ENCODE measurements at places on chromosomes 11 and 22.

DNA sequence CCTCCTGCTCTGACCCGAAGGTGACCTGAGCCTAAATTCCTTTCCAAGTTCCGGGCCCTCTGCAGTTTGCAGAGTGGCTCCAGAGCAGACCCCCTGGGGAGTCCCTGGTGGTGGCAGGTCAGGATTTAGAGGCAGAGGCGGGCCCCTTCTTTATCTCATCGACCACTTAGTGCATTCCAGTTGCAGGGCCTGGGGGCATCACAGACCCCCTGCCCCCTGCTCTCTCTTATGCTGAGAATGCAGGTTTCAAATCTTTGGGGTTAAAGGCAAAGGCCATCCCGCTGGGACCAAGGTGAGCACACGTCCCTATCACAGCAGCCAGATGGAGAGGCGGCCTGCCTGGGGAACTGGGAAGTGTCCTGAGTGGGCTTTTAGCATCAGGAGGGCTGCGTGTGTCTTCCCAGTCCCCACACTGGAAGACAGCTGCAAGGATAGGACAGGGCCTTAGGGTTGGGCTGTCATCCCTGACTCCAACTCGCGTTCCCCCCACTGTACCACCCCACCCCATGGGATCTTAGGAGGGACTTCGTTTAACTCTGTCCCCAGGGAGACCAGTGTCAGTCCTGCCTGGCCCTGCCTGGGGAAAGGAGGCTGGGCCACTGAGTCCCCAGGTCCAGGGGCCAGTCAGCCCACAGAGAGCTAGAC, 11.3 kb downstream of the DERL3 start:
- DNase-seq, result no peak

DNA sequence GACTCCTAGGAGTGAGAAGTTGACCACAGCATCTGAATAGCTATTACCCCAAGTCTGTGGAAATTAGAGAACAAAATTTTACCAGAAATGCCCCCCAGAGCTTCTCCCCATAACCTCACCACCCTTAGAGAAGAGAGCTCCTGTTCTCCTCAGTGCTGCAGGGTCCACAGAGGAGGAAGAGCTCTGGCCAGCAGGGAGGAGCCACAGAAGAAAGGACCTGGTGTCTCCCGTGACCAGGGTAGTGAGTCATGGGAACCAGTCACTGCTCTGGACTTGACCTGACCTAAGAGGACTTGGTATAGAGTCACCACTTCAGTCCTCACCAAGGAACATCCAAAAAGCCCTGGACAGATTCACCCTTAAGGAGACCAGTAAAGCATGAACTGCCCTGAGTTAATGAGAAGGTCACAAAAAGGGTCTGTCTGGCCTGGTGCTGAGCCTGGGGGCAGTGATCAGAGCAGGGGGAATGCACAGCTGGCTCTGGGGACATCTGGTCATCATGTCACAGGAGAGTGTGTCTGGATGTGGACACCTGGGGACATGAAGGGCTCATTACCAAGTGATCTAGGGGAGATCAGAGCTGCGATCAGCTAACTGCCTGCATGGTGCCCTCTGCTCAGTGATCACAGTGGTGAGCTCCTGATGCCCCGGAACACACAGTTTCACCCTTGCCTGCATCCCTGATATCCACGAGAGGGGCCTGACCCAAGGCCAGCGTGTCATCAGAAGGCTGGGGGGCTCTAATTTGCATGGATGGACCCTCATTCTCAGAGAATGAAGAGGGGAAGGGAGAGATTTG, 103.3 kb upstream of the TOP3B start:
- no peak for DNase-seq

DNA sequence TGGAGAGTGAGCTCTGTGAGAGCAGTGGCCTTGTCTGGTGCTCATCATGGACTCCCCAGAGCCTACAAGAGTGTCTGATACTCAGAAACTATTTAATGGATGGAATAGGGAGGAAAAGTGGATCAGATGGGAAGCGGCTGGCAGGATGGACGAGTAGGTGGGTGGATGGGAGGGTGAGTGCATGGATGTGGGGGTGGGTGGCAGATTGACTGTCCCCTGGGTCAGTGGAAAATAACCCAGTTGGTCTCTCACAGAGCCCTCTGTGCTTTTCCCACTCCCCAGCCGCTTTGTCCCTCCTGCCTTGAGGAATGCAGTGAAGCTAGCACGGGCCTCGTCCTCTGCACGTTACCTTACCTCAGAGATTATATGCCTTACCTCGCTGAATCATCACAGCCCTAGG, 5.9 kb downstream of the SPI1 start:
- no peak for DNase-seq

GRCh38 chr11:46240861-46241260, 36.6 kb upstream of the CREB3L1 start:
- DNase-seq, result no peak

DNA sequence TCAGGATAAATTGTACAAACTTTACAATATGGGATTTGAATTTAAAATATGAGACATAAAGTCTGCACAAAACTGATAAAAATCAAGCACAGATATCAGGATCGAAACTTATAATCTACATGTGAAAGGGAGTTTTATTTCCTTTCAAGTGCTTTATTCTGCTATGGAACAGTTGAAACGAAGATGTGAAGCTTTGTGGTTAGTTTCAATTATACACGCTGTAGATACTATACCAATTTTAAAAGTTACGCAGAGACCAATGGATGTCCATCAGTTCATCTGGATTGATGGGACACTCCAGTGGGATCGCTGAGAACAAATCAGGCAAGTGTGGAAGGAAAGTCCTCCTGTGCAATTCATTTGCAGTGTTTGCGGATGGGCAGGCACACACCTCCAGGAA, 34.5 kb upstream of the CAT start:
- DNase-seq, result no peak

DNA sequence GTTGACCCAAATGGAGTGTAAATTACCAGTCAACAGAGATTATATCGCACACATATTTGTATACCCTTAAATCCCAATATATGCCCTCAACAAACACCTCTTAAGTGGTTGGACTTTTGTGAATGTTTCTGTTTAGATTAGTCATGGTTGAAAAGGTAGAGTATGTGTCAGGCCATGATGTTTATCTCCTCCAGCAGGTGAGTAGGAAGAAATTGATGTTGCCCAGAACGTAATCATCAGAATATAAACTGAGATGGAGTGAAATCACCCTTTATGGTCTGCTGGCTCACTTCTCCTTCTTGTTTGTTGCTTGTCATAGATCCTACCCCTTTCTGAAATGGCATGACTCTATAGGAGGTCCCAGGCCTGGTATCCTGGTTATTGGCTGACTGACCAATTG, 431.8 kb downstream of the ETS1 start:
- DNase-seq, result no peak

DNA sequence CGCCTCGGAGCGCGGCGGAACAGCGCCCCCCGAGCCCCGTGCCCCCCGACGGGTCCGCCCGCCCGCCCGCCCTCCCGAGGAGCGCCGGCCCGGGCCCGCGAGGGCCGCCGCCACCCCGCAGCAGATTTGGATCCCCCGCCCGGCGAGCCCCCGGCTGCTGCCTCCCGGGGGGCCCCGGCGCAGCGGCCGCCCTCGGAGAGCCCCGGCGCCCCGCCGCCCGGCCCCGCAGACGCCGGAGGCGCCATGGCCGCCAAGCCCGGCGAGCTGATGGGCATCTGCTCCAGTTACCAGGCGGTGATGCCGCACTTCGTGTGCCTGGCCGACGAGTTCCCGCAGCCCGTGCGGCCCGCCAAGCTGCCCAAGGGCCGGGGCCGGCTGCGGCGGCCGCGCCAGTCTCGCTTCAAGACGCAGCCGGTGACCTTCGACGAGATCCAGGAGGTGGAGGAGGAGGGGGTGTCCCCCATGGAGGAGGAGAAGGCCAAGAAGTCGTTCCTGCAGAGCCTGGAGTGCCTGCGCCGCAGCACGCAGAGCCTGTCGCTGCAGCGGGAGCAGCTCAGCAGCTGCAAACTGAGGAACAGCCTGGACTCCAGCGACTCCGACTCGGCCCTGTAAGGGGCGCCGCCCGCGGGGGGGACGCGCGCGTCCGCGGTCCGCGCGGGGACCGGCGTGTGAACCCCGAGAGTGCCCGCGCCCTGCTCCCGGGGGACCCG, 380 bp downstream of the C11orf96 start:
- no peak for DNase-seq

DNA sequence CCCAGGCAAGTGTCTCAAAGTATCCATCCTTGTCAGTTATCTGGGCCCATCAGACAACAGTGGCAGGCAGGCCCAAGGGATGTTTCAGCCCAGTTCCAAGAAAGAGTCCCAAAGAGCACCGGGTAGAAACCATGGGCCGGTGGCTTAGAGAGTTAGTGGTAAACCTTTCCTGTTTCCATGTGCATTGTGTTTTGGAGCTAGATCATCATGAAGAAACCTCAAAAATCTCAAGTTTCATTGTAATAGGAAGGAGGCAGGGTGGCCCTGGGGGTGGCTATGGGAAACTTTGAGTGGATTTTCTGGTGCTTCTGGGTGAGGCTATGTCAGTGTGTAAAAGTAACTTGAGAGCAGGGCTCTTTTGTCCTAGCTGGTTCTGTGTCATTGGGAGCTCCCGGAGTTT, 68.1 kb downstream of the UBASH3B start:
- no peak for DNase-seq

GRCh38 chr11:126282361-126282735, 545 bp upstream of the TIRAP start:
- no peak for DNase-seq

DNA sequence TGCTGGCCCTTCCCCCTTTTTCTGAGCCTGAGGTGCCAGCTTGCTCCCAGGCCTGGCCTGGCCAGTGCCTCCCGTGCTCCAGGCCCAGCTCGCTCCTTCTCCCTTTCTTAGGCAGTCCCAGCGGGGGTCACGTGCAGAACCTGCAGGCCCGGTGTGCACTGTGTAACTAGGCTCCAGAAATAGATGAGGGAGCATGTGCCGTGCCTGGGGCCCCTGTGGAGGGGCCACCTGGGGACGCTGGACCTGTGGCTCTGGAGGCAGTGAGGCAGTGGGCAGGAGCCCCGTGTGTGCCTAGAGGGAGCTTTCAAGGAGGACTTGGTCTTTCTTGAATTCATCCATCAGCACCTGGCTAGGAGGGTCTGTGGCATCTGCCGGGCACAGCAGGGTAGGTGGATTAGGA, 11.5 kb downstream of the PTDSS2 start:
- DNase-seq, result no peak

- DNase-seq, result no peak
Observed at GRCh38 chr11:17410606-17411379, 22.3 kb upstream of the KCNJ11 start.

GRCh38 chr11:81007046-81007445, 1566.2 kb upstream of the TENM4 start:
- no peak for DNase-seq

DNA sequence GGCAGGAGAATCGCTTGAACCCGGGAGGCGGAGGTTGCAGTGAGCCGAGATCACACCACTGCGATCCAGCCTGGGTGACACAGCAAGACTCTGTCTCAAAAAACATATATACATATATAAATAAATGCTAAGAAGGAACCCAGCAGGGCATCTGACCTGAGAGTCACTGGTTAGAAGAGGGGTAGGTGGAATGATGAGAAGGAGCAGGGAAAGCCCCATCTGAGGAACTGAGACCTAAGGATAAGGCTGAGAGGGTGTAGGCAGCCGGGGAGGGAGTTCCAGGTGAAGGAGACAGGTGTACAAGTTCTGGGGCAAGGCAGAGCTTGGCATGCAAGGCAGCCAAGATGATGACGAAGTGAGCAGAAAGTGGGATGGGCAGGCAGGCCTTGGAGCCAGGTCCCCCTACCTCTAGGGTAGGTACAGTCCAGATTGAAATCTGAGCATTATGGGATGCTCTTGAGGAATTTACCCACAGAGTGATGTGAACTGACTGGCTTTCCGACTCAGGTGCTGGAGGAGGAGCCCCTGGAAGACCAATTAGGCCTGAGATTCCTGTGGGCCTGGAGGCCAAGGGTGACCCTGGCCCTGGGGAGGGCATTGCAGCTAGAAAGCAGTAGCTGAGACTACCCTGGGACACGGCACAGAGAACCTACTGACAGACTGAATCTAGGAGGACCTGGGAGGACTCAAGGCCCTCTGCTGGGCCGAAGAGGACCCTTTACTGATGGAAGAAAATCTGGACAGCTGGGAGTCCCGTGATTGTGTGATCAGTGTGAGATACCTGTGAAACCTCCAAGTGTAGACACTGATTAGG, 22.8 kb downstream of the KLHL22 start:
- DNase-seq, result no peak

DNA sequence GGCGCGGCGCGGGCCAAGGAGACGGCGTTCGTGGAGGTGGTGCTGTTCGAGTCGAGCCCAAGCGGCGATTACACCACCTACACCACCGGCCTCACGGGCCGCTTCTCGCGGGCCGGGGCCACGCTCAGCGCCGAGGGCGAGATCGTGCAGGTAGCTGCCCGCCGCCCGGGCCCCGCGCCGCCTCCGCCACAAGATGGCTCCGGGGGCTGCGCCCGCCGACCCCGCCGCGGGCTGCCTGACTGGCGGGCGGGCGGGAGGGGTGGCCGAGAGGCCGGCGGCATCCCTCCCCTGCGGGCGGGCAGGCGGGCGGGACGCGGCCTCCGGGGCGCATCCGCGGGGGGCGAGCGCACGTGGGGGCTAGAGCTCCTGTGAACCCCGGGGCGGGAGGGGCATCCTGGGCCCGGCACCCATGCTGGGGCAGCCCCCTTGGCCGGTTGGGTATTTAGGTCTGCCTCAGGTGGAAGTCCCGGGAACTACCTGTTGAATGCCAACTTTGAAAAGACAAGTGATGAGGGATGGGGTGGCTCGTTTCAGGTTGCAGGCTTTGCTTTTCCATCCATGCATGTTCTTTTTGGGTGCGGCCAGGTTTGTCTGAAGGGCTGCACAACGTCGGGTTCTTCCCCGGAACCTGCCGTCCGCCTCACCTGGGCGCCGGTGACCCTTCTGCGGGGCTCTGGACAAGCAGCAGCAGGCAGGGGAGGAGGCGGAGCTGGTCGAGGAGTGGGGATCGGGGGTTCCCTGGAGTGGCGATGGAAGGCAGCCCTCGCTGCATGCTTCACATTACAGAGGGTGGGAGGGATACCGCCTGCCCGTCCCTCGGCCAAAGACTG, 760 bp downstream of the ZNRF3 start:
- no peak for DNase-seq

GRCh38 chr11:123235117-123235655, 40.1 kb upstream of the CLMP start:
- DNase-seq, result no peak

DNA sequence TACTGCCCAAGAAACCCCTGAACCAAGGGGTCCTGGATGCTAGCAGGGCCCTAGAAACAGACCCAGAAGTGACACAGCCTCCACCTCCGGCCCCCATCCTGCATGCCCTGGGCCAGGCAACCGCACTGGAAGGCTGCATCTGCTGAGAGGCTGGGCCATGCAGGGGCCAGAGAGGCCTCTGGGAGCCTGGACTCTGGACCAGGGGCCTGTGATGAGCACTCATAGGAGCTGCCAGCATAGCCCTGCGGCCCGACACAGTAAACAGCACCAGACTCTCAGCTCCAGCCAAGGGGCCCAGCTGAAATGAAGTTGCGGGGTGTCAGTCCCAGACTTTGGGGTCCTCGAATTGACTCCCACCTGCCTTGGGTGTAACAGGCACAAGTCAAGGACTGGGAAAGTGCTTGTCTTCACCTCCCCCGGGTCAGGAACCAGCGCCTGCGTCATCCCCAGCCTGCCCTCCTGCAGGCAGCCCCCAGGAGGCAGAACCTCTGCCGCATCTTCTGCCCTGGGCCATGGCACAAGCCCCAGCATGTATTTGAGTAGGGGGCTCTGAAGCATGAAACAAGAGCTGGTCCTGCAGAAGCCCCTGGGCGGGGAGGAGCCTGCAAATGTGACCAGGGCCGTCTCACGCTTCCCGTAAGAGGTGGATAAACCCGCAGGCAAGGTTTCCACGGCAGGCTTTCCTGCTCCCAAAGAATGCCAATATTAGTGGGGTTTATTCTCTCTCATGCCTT, 25.2 kb upstream of the CCND1 start:
- DNase-seq, result no peak

- no peak for DNase-seq
Observed at GRCh38 chr11:126748793-126749192, 251.8 kb downstream of the KIRREL3 start.

- no peak for DNase-seq
Observed at GRCh38 chr11:26201411-26201810, 130.5 kb upstream of the ANO3 start.

Measured in substantia nigra (tissue), 51 donors.